Activated effector memory CD4-positive, alpha-beta T cell treated with anti-CD3 and anti-CD28 coated beads, Interleukin-2, amount 50 U/mL, for 16 hours (primary cell): ENCODE measurements at places on chromosomes 12 and 14.

- no peak for DNase-seq
Observed at GRCh38 chr12:105948331-105948730, 190.4 kb downstream of the NUAK1 start.

- no peak for DNase-seq
Observed at GRCh38 chr14:44662250-44662891, 155.3 kb upstream of the FSCB start.

GRCh38 chr12:3752741-3753486 lies at the start of gene CRACR2A:
Gene CRACR2A (minus strand): TSS chr12:3753109. CDS start chr12:3696999, 56,110 bp downstream.
- DNase-seq, result peak; percentile 93

- no peak for DNase-seq
Observed at GRCh38 chr12:13359636-13360035, 163.1 kb downstream of the EMP1 start.

GRCh38 chr12:51371295-51371953 lies 19.8 kb downstream of the GALNT6 start:
- DNase-seq, result no peak

- DNase-seq, result no peak
Observed at GRCh38 chr12:29376118-29376517, 4.9 kb downstream of the ERGIC2 start.

- DNase-seq, result peak; percentile 58
Observed at GRCh38 chr12:6374028-6374785, 1.2 kb downstream of the SCNN1A start.

GRCh38 chr14:102220031-102220430 lies 80.3 kb downstream of the WDR20 start:
- no peak for DNase-seq
